OCI-LY7 (cell line): ENCODE measurements at places on chromosomes 2 and 18. TPM values are rescaled to one million over a fixed set of nuclear protein-coding genes. Genes with fewer than 3 reads are reported as not detected.

DNA sequence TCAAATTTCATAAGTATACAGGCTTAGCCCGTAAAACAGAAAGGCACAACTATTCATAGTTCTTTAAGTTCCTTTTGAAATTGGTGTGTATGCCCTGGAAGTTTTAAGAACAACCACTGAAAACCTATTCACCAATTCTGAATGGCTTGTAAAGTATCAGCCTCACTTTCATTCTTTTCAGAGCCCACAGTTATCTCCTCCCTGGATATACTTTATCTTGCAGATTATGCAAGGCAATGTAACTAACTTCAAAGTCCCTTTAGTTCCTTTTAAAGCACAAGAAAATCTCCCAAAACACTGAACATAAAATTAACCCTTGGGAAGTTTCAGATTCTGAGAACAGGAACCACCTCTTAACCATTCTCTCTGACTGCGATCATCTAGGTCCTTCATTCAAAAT is 1.1 kb downstream of the STRN start:
- DNase-seq: peak; percentile 5

- no peak for DNase-seq
Measured at GRCh38 chr18:14941256-14941655, 193.3 kb downstream of the ANKRD30B start.

DNA sequence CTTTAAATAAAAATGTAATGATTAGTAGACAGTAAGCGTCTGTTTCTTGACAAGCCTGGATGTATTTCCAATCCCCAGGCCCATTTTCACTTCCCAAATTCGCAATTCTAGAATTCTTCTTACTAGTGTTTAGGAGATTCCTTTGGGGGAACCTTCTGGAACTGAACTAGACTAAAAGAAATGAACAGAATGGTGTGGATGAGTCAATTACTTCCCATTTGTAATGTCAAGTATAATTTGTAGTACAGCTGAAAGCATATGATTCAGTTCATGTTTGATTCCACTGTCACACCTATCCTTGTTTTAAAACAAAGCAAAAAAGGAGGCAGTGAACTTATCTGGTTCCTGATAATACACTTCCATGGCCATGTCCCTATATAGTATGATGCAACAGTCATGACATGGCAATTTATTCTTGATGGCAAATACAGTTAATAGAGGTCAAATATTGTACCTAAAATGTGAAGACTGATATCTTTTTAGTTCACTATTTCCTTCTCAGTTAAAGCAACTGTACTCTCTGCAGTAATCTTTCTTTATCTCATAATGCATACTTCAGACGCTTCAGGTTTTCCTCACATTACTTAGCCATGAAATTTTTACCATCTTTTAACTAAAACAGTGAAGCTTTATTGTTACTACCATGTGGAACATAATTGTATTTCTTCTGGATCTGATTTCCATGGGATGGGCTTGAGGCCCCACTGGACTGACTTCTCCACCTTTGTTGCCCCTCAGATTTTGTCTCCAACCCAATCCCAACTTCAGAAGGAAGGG is 2.0 kb downstream of the IDH1 start:
- DNase-seq: no peak

DNA sequence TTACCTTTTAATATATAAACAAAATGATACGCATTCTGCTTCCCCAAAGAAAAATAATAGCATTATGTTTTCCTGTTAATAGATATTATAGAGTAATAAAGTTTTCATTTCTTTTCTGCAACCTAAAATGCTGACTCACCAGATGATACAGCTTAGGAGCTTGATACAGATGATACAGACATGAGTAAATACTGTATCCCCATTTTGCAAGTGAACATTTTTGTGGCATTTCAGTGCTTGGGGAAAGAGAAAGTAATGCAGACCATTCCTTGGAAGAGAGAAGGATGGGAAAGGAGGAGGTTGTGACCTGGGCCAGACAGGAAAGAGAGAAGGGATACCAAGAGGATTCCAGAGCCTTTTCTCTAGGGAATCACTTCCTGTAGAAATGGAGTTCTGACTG is 97.5 kb upstream of the FSHR start:
- no peak for DNase-seq

GRCh38 chr2:46849721-46850556 is 65.7 kb downstream of the MCFD2 start:
- no peak for DNase-seq

DNA sequence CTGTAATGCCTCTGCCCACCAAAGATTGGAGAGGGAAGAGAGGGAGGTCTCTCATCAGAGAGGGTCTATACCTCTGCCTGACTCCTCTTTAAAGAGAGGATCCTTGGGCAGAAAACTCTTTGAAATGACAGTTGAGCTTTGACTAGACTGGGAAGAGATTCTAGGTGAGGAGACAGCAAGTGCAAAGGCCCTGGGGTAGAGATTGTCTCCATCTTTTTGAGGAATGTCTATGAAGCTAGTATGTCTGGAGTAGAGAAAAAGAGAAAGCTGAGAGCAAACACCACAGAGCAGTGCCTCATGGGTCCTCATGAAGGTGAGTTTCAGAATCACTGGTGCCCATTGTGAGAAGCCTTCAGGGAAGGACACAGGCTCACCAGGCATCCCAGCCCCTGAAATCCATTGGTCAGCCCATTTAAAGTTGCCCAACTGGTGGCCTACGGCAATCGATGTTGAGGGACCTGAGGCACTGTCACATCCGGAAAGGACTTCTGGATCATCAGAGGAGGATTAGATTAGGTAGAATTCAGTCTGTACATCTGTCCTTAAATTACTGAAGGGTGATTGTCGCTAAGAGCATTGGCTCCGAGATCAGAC is 31.5 kb downstream of the LBH start:
- DNase-seq: no peak

DNA sequence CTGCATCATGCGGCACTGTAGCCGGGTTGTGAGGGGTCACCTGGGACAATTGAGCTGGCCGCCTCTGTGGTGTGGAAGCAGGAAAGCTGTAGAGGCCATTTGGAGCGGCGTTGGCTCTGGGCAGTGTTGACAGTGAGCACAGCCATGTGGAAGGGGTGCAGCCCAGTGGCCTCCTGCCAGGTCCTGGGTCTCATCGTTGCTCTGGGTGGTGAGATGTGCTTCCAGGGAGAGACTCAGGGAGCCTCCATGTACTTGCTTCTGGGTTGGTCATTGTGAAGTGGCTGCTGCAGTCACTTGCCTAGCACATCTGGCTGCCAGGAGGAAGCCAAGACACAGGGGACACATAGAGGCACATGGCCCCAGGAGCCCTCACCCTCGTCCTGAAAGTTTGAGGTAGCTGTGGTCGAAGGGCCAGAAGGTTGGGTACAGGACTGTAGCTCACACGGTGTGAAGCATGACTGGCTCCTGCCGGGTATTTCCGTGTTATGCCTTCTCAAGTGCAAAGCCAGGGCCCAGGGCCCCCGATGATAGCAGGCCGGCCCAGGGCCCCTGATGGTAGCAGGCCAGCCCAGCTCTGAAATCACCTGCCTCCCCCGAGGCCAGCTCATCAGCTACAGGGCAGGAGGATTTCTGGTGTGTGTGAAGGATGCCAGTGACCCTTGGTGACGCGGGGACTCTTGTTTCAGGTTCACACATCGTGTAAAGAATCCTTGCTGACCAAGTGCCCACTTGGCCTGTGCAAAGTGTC is 82.6 kb downstream of the DGKD start:
- DNase-seq: no peak

DNA sequence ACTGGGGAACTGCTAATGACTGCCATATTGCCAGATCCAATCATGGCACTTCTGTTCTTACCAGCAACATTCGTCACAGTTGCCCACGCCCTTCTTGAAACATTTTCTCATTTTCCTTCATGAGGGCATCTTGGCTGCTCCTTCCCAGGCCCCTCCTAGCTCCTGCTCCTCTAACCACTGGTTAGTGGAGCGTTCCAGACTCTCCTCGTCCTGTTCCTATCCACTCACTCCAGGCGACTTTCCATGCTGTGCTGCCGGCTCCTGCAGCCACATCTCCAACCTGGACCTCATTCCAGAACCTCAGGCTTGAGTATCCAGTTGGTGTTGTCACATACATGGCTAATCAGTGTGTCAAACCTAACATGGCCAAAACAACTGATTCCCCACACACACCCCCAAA is 1.3 kb upstream of the ADI1 start:
- no peak for DNase-seq

APCDD1 gene
- total RNA-seq: not detected in 2 replicates
